ENCODE measurements at places on chromosomes 11 and 22.

- no peak for DNase-seq
These were observed 196.7 kb upstream of the TBCEL start for GRCh38 chr11:120827198-120827597.

DNA sequence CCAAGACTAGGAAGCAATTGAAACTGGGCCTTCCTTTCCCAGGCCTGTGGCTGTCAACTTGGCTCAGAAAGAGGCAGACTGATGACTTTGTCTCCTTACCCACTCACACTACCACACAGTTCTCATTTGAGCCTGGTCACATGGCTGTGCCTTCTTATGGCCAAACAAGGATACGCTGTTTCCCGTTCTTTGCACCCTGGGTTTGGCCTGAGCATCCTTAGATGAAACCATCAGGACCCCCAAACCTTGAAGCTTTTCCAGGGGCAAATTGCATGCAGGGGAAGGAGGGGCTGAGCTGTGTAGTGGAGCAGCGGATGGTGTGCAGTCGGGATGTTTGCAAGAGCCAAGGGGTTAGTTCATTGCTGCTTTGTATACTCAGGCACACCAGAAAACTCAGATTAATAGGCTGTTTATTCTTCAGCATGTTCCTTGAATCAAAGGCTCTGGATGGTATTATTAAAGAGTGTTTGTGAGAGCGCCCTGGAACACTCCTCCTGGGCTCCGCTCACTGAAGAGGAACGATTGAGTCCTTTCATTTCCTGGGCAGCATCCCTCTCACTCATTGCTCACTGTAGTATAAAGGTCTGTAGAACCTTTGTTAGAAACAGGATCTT lies 69.8 kb downstream of the ARFGAP2 start:
- DNase-seq = no peak

- no peak for DNase-seq
These were observed 77.2 kb upstream of the UBASH3B start for GRCh38 chr11:122578171-122578825.

DNA sequence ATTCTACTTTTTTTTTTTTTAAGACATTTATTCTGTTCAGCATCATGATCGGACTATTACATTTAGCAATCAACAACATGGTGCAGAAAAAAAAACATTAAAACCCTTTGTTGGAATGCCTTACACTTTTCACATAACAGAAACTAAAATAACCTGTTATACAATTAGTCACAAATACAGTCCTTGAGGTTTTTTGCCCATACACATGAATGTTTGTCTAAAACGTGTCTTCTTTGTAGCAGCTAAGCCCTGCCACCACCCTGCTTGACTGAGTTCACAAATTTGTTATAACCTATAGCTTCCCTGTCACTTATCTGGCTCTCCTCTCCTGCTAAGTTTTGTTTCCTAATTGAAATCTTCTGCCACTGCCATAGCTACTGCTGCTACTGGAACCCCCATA lies 75.4 kb upstream of the ARHGAP20 start:
- DNase-seq = no peak

- no peak for DNase-seq
These were observed 4.7 kb downstream of the SCYL1 start for GRCh38 chr11:65529475-65530156.

- no peak for DNase-seq
These were observed 75.2 kb downstream of the ADAMTS15 start for GRCh38 chr11:130523609-130524008.

GRCh38 chr22:49992921-49993648 lies 19.5 kb downstream of the IL17REL start:
- no peak for DNase-seq

- DNase-seq = peak; percentile 35
These were observed 6.0 kb upstream of the ARHGAP42 start for GRCh38 chr11:100681064-100681502.

DNA sequence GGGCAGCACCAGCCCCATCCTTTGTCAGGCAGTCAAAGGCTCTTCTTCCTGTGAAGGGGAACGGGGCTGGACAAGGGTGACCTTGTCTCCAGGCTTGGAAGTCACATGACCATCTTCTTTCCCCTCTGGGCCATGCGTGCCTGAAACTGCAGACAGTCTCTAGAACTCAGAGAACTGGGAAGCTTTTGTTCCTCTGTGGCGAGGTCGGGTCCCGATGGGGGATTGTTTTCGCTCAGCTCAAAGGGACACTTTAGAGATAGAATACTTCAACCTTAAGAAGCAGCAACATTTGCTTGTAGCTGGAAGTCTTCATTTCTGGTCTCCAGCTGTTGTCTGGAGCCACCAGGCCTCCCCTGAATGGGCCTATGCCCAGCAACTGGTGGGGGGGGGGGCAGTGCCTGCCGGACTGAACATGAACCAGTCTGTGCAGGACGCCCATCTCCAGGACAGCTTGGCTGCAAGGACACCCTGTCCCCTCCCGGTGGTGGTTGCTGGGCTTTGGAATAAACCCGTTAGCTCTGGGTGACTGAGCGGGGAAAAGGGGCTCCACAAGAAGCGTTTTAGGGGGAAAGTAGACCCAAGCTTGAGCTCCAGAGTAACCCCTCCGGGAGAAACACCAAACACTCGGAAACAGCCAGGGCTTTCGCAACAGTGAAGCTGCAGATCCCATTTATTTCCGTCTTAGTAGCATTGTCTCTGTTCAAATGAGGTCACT lies 55.7 kb upstream of the EMID1 start:
- no peak for DNase-seq

DNA sequence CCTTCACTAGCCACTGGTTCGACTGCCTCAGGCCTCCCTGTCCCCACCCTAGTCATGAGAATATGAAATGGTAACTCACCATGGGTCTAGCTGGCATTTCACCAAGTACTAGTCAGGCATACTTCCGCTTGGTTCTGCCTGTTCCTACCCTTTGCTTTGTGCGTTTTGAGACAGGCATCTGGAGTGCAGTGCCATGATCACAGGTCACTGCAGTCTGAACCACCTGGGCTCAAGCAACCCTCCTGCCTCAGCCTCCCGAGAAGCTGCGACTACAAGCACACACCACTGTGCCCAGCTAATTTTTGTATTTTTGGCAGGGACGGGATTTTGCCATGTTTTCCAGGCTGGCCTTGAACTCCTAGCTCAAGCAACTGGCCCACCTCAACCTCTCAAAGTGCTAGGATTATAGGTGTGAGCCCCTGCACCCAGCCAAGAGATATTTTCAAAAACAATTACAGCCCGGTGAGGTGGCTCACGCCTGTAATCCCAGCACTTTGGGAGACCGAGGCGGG lies 14.1 kb downstream of the HRAS start:
- no peak for DNase-seq

DNA sequence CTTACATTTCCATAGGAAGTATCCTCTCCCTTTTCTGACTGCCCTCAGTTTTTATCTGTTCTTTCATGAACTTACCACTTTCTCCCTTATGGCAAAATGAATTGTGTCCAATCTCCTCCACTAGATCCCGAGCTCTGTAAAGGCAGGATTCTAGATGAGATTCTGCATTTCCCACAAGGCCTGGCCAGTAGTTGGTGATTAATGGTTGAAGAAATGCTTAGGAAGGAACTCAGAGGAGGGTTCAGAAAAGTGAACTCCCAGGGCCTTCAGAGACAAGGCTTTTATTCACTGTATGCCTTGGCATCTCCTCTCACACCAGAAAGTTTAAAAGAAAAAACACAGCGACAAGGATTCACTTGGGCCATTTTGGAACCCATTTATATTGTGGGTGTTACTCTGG lies 66.2 kb downstream of the CCDC81 start:
- no peak for DNase-seq

GRCh38 chr11:43950311-43950855 lies 7.9 kb downstream of the C11orf96 start:
- no peak for DNase-seq

- DNase-seq = no peak
These were observed 44.2 kb downstream of the NAV2 start for GRCh38 chr11:19756675-19757475.
